ENCODE measurements at places on chromosomes 16 and 17. TPM values are rescaled to one million over a fixed set of nuclear protein-coding genes. Genes with fewer than 3 reads are reported as not detected.

The KCNJ2 gene
- 51.5 TPM for total RNA-seq

GRCh38 chr17:8412089-8412488, 14.5 kb upstream of the RNF222 start:
- no peak for DNase-seq

GRCh38 chr16:74309789-74310781, 13.5 kb downstream of the PSMD7 start:
- no peak for DNase-seq

- DNase-seq = peak; percentile 58
Observed at GRCh38 chr17:81869221-81870130, 1.7 kb downstream of the ARHGDIA start.

- no peak for DNase-seq
Observed at GRCh38 chr17:49613182-49613800, 37.6 kb downstream of the NXPH3 start.

DNA sequence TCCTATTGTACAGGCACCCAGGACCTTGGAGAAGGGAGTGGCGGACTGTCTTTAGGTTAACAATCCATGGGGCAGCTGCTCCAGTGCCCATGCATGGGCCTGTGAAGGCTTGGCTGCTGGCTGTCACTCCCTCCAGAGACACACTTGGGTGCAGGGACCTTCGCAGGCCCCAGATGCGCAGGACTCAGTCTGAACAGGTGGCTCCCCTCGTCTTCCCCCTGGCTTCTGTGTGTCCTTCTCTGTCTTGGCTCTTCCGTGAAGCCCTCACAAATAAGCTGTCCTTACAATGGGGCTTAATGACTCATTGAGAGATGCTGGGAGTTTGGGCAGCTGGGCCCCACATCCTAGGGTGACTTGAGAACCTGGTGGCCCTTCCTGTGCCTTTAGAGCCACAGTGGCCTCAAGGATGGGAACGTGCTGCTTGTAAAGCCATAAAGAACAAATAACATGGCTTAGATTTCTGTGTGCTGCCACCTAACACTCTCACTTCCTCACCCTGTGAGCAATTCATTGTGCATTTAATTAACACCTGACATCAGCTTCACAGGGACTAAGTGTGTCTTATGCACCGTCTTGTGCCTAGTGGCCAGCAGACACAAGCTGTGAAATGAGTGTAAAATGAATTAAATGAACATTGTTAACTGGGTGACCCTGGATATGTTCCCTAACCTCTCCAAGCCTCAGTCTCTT, 340.7 kb downstream of the SNX29 start:
- DNase-seq = no peak

DNA sequence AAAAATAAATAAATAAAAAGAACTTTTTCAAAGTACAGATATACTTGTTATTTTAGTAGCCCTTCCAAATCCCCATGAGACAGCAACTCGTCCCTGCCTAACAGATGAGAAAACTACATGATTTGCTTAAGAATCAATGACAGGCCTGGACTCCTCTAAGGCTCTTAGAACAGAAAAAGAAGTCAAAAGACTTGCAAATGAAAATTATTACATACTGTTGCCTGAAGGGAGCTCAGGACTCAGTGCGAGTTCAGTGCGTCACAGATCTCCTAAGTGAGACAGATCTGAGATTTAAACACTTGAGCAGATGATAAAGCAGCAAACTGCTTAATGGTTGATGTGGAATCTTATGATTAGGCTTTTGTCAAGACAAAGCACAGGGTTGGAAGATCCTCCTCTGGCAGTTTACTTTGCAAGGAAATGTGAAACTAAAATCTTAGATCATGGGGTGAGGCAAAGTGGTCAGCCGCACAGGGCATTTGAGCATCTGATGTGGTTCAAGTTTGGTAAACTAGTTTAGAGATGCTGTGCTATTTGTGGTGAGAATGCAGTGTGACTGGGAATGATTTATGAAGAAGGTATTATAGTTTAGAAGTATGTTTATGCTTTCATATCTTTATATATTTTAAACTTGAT, 138.1 kb downstream of the TRIM37 start:
- no peak for DNase-seq

DNA sequence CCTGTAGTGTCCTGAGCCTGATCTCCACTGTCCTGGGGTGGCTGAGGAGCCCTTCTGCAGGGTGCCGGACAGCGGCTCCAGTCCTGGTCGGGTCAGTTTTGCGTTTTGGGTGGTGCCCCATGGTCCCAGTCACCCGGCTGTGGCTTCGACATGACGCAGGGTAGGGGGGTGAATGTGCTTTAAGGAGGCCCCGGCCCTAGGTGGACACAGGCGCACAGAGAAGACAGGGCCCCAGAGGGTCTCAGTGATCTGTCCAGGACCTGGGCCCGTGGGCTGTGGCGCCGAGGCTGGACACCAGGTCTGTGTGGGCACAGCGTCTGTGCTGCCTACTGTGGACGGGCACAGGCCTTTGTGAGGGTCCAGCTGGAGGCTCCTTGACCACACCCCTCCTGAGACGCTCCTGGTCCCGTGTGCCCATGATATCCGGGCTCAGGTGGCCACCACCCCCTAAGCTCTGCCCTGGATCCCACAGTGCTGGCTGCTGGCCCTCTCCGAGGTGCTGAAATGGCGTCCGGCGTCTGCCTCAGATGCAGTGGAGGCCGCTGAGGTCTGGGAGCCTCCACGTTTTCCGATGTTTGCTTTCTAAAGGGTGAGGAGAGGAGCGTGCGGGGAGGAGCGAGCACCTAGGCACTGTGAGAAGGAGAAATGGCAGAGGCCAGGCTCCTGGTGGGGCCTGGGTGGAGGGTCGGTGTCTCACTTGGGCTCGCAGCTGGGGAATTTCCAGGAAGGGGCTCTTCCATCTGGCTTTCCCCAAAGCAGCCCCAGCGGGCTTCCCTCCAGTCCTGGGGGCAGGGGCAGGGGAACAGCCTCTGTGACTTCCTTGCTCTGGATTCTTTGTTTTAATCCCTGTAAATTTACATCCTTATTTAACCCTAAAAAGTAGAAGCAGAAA, 56.1 kb upstream of the ACSF3 start:
- peak; percentile 39 for DNase-seq

- no peak for DNase-seq
Observed at GRCh38 chr16:609984-610383, 20.1 kb downstream of the RAB40C start.

GRCh38 chr17:30477083-30477773, at the start of gene GOSR1:
Gene GOSR1, plus strand, starts transcription at chr17:30477408. Its CDS starts 26 bp downstream, at chr17:30477434.
- DNase-seq = peak; percentile 90

DNA sequence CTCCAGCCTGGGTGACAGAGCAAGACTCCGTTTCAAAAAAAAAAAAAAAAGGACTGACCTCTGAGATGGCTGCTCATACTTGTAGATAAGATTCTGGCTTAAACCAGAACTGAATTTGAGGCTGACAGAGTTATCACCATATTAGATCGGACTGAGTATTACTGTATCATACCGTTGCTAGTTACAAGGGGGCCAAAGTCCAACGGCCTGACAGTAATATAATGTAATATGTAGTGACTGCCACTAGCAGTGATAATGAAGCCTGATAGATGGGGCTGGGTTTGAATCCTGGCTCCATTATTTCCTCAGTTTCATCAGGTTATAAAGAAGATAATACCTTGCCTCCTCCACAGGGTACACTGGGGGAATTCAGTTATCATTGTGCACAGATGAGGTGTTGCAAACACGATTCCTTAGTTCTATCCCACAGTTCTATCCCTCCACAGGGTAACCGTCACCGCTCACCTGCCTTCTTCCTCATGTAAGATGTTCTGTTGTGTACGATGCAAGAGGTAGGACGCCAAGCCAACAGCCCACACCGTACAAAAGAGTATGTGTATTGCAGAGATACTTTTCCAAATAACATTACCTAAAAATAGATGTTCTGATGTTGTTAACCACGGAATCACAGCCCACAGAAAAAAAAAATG, 5.2 kb downstream of the TMEM220 start:
- DNase-seq = no peak

DNA sequence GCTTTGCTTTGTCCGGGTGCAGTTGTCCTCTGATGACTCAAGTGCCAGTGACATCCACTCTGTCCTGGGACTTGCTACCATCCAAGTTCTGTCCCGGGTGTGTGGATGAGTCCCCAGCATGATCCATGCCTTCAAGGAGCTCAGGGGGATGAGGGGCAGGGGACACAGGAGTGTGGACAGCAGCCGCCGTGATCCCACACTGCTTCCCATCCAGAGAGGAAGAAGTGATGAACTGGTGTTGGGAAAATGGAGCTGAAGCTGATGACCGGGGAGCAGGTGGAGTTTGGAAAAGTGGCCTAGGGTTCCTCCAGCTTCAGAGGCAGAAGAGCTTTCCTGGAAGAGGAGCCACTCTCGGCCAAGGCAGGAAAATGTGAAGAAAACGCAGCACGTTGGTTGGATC, 249.6 kb upstream of the TNRC6C start:
- DNase-seq = no peak

- no peak for DNase-seq
Observed at GRCh38 chr17:65557349-65558310, 3.8 kb downstream of the AXIN2 start.

- no peak for DNase-seq
Observed at GRCh38 chr17:43400943-43401717, 2.3 kb downstream of the ARL4D start.

- no peak for DNase-seq
Observed at GRCh38 chr16:14043278-14043677, 27.8 kb upstream of the MRTFB start.

DNA sequence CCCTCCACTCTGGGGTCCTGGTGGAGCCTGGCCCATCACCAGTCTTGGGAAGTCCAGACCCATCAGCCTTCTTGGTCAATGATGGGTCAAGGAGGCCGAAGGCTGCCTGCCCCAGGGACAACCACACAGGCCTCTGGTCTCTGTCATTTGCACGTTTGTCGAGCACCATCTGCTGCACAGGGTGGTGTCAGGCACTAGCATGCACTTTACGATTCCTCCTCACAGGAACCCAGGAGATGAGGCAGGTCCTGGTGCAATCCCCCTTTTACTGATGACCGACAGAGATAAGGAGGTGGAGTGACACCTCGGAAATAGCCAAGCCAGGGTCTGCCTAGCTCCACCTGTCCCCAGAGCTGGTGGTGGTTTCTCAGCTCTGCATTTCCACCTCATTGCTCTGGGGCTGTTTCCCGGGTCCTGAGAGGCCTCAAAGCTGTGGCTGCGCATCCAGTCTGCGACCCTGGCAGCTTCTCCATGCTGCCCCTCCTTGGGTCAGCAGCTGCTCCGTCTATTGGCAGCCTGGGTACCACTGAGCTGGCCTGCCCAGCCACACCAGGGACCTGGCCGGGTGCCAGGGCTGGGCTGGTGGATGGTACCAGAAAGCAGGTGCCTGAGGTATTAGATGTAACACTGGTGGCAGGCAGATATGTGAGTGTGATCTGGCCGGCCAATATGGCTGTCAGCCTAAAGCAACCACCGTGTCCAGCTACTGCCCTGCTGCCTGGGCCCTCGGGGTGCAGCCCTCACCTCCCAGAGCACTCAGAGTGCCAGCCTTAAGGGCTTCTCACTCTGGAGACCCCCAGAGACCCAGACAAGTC, 10.0 kb downstream of the MMP15 start:
- no peak for DNase-seq

DNA sequence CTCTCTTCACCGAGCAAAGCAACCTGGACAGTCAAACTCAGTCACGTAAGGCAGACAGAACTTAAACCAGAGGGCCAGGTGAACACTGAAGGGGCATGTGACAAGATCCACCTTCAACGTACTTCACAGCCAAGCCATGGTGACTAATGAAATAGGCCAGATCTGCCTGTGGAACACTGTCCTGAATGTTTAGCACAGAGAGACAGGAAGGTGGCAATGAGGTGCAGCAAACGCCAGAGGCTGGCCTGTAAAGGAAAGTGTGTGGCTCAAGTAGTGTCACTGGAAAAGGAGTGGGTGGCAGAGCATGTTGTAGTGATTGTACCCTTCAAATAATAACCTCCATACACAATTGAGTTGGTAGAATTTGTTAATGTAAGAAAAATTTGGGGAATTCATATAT, 38.1 kb downstream of the SLC6A4 start:
- no peak for DNase-seq

GRCh38 chr17:285751-286422, 66.7 kb downstream of the RPH3AL start:
- DNase-seq = no peak

- DNase-seq = peak; percentile 72
Observed at GRCh38 chr16:85390511-85391174, 222.5 kb upstream of the GSE1 start.

GRCh38 chr17:39782980-39783379, 45.2 kb downstream of the GRB7 start:
- DNase-seq = no peak

The EME1 gene
- total RNA-seq = 0.45 TPM

The KRTAP17-1 gene
- not detected for total RNA-seq

- no peak for DNase-seq
Observed at GRCh38 chr16:88460496-88461330, 7.6 kb downstream of the ZFPM1 start.

The GPR139 gene
- total RNA-seq = not detected

The MARVELD3 gene
- total RNA-seq = not detected

- no peak for DNase-seq
Observed at GRCh38 chr17:49891694-49892389, 44.0 kb upstream of the TAC4 start.

GRCh38 chr16:56289416-56289815, 98.1 kb downstream of the GNAO1 start:
- DNase-seq = no peak

- no peak for DNase-seq
Observed at GRCh38 chr16:53257001-53257400, 177.3 kb upstream of the RBL2 start.

The PABPN1L gene
- not detected for total RNA-seq

- no peak for DNase-seq
Observed at GRCh38 chr16:49399594-49400364, 26.2 kb downstream of the C16orf78 start.

DNA sequence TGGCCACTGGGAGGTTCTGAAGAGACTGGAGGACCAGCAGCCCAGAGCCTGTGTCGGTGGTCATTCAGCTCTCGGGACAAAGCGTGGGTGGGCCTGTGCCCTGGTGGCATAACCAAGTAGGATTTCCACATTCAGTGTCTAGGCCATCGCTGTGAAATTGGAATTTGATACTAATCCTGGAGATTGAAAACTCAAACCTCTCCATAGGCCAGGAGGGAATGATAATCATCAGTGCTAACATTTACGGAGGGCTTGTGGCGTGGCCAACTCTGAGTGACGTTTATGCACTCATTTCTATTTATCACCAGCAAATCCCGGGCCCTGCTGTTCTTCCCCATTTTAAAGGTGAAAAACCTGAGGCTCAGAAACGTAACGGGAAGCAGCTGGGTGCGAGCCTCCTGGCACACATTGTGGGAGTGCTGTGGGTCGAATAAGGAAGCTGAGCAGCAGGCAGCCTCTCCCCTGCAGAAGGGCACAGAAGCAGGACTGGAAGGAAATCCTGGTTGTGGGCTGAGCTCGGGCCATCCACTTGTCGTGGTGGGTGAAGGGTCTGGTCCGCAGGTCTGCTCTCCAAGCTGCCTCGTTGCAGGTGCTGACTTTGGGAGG, 33.1 kb downstream of the RAI1 start:
- DNase-seq = no peak

The DCTN5 gene
- 44.0 TPM for total RNA-seq

GRCh38 chr17:31067691-31068184, 27.0 kb upstream of the NF1 start:
- DNase-seq = no peak

DNA sequence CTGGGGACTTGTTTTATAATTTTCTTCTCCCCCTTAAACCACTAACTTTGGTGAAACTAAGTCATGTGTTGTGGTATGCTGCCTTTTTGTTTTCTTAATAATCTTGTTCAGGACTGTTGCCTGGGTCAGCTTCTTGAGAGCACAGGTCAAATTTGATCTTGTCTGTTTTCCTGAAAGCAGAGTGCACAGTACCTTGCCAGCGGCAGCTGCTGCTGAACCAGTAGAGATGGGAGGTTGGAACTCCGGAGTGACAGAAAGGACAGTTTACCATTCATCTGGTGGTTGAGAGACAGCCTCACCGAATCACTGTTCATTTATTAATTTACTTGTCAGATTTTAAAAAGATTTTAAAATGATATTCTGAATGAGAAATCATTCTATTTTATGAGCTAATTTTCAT, 125.0 kb downstream of the PHKB start:
- DNase-seq = no peak

Measured in heart right ventricle (tissue), 16 donors.